ENCODE measurements at places on chromosomes 4 and X.

GRCh38 chr4:73608689-73609594 is 11.3 kb downstream of the RASSF6 start:
- DNase-seq = no peak

DNA sequence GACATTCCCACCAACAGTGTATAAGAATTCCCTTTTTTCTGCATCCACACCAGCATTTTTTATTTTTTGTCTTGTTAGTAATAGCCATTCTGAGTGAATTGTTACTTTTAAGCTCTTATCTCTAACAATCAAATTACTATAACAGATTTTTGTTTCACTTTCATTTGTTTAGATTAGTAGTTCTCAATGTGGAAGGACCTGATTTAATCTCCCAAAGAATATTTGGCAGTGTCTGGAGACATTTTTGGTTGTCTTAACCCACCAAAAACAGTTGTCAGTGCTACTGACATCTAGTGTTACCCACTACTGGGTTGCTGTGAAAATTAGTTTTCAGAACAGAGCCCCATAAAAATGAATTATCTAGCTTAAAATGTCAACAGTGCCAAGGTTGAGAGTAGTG is 37.9 kb downstream of the RUFY3 start:
- no peak for DNase-seq

- no peak for DNase-seq
Measured at GRCh38 chr4:11693693-11694092, 265.0 kb upstream of the HS3ST1 start.

DNA sequence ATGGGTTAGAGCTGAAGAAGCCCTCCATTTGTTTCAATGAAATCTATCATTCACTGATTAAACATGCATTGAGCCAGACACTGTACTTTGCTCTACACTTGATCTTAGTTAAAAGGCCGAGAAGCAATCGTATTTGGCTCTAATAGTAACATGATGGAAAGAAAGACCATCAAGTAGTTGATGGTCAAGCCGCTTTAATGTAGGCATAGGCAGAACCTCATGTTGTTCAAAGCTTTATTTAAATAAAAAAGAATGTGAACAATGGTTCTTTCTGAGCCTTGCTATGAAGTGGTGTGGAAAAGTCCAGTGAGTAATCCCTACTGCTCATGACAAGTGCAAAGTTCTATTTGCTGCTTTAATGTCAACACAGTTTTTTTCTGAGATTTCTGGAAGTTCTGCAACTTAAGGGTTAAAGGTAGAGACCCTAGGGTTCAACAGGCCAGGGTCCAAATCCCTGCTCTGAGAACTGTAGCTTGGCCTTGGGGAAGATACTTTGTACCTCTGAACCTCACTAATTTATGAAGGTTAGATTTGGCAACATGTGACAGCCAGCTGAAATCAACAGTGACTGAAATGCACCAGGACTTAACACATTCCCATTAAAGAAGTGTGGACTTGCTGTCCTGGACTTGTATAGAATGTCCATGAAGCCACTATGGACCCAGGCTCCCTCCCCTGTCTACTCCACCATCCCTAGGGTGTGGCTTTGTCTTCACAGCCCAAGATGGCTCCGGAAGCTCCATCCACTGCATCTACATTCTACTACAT is 17.9 kb upstream of the LAP3 start:
- DNase-seq = no peak

DNA sequence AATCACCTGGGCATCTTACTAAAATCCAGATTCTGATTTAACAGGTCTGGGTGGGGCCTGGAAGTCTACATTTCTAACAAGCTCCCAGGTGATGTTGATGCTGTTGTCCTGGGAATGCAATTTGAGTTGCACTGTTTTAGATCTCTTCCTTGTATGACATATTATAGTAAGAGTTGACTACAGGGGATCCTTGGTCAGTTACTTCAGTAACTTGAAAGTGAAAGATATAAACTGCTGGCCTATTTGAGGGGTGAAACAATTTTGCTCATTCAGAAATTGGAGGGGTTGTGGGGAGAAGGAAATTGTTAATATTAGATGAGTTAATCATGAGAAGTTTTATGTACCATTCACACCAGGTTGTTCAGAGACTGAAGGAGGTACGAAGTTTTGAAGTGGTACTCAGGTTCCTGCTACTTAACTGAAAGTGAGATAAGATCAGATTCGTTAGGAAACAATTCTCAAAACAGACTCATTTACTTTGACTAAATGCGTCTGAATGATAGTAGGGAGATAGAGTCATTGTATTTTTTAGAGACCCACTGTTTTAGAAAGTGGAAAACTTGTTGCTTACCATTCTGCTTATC is 12.5 kb downstream of the SH2D1A start:
- no peak for DNase-seq

DNA sequence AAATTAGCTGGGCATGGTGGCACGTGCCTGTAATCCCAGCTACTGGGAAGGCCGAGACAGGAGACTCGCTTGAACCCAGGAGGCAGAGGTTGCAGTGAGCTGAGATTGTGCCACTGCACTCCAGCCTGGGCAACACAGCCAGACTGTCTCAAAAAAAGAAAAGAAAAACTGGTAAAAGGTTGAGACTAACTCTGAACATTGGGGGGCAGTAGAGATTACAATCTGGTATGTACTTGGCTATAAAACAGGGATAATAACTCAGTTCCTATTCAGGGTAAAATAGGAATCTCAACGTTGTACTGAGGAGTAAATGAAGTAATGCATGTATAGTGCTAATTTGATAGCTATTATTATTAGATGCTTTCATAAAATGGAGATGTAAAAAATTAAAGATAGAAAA is 12.5 kb upstream of the KLF8 start:
- DNase-seq = no peak

GRCh38 chr4:108320061-108320460 is 151.3 kb upstream of the LEF1 start:
- no peak for DNase-seq

GRCh38 chr4:98230961-98231360 is 30.2 kb upstream of the RAP1GDS1 start:
- no peak for DNase-seq

Measured in stimulated activated CD8-positive, alpha-beta memory T cell treated with anti-CD3 and anti-CD28 coated beads, Interleukin-15, amount 100 ng/mL, for 4 hours (primary cell).